ENCODE measurements at places on chromosomes 1 and 21.

- DNase-seq, result peak; percentile 35
These were observed 18.9 kb downstream of the SPATA46 start for GRCh38 chr1:162357681-162358266.

DNA sequence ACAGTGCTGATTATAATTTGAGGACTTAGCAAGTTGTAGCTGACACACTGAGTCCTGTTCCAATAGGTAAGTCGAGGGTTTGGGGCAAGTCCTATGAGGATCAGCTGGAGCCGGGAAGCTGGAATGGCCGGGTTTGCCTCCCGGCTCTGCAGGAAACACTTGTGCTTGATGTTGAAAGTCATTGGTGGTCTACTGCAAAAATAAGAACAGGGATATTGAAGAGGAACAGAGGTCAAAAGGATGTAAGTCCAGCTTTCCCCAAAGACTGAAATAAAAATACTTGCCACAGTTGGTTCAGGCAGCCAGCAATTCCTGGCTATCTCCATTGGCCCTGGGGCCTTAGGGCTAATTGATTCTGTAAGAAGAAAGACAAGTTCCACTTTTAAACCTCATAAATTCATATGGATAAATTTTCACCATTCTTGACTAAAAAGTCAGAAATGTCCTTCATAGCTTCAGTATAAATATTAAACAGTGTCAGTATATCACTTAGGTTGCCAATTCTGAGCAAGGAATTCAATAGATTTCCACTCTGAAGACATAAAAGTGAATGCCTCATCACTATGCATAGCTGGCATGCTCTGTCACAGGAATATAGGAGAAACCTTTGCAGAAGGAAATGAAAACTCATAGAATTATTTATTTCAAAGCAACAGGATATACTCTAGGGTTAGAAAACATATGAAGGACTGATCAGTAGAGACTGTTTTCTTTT lies 165.2 kb downstream of the AK5 start:
- no peak for DNase-seq

DNA sequence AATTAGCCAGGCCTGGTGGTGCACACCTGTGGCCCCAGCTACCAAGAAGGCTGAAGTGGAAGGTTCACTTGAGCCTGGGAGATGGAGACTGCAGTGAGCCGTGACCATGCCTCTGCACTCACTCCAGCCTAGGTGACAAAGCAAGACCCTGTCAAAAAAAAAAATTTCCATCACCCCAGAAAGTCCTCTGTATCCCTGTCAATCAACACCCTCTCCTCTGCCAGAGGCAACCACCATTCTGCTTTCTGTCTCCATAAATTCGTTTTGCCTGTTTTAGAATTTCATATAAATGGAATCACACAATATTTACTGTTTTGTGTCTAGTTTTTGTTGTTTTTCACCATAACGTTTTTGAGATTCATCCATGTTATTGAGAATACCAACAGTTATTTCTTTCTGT lies 141.6 kb upstream of the SLC45A1 start:
- DNase-seq, result no peak

DNA sequence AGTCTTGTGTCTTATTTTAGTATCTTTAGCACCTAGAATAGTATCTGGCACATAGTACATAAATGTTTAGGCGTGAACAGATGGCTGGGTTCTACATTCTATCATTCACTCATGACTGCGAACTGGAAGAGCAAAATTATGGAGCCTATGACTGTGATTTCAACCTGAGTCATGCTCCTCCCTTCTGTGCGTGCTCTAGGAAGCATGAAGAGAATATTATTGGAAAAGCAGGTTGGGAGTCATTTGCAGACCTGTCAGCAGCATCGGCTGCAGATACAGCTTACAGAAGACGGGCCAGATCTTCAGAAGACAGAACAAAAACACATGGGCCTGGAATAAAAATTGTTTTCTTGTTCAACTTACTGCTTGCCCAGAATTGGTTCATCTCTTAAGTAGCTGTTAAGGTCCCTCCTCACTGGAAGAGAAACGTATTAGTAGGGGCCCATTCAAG lies 344.0 kb upstream of the USP24 start:
- DNase-seq, result no peak

GRCh38 chr1:200154069-200154767 lies 126.7 kb downstream of the NR5A2 start:
- DNase-seq, result no peak

- DNase-seq, result no peak
These were observed 24.3 kb upstream of the FMO2 start for GRCh38 chr1:171160639-171161354.

DNA sequence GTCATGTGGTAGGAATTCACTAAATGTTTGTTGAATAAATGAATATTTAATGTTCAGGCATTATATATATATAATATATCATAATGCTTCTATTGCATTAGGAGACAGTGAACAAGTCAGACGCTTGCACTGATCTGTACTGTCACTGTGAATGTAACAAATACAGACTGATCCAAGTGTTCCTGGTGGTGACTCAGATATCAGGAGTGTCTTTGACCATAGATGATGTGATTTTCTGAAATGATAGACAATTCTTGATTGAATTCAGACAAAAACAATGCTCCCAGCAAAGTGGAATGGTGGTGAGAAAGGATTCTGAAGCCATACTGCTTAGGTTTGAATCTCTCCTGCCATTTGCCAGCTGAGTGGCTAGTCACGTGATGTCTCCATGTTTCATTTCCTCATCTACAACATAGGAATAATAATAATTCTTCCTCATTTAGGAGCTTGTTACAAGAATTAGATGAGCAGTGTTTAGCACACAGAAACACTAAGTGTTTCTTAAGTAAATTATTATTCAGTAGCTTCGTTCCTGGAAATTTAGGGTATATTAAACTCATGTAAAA lies 71.0 kb downstream of the OLFML2B start:
- no peak for DNase-seq

DNA sequence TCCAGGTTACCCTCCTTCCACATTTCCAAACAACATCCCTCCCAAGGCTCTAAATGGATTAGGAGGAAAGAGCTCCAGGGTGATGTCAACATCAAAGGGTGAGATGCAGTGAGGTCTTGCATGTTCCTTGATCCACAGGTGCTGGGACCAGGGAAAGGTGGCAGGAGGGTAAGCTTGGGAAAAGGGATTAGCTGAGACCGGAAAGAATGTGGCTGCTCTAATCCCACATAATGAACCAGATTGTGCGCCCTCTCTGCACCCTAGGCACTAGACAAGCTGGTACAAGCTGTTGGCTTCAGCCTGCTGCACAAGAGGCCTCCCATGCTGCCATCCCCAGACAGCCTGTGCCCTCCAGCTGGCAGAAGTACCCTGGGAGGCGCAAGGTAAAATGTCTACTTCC lies 34.9 kb downstream of the PLXNA2 start:
- no peak for DNase-seq

- no peak for DNase-seq
These were observed 11.3 kb upstream of the MRPL55 start for GRCh38 chr1:228120351-228120750.

Measured in amniotic stem cell (primary cell).